ENCODE measurements at places on chromosomes 4 and X.

DNA sequence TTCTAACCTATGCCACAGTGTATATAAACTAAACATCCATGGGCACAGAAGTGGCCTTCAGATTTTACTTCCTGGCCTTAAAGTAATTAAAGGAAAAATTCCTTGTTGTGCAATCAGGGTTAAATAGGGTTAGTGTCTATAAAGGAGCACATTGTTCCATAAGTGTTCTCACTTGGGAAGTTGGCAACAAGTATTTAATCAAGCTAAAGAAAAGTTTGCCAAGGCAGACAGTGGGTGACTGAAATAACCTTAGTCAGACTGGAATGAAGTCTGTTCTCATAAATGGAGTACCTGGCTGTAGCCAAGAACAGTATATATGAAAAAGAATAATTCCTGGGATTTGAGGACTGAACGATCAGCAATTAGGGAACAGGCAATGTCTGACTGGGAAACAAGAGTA is 213.6 kb downstream of the HTR2C start:
- no peak for DNase-seq

DNA sequence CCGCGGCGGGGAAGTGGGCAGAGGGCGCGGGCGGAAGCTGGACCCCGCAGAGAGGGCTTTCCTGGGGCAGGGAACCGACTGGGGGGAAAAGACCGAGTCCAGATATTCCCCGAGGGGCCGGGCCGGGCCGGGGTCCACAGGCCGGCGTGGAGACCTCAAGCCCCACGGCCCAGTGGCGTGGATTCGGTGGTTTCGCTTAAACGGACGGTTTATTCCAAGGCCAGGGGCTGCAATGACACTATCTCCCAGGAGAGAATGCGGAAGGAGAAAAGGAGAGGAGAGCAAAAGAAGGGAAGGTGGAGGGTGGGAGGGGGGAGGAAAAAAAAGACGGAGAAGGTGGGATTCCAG is 10.8 kb downstream of the ARX start:
- DNase-seq: no peak

- no peak for DNase-seq
Measured at GRCh38 chrX:68937581-68937980, 108.8 kb downstream of the EFNB1 start.

GRCh38 chr4:40750461-40751258 is 905 bp downstream of the NSUN7 start:
- DNase-seq: peak; percentile 16

DNA sequence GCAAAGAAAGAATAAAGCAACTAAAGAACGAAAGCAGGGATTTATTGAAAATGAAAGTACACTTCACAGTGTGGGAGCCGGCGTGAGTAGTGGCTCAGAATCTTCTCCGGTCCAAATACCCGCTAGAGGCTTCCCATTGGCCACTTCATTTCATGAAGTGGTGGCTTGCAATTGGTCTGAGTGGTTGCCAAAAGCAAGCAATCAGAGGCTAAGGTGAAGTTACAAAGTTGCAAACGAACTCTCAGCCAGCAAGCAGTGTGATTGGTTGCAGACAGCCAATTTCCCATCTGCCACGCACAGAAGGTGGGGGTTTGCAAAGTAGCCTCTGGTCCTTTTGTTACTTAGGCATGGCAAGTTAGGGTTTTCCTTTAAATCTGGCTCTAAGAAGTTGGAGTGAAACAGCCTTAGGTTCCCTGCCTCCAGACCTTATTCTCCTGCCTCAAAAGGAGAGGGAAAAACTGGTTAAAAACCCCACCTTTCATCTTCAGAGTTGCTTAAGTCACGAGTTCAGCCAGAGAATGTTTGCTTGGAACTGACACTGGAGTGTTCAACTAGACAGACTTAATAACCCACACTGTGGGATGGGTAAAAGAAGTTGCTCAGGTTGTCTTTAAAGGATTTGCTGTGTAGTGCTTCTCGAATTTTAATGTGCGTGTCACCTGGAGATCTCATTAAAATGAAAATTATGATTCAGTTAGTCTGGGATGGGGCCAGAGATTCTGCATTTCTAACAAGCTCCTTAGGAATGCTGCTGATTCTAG is 6.9 kb upstream of the CLOCK start:
- peak; percentile 75 for DNase-seq

DNA sequence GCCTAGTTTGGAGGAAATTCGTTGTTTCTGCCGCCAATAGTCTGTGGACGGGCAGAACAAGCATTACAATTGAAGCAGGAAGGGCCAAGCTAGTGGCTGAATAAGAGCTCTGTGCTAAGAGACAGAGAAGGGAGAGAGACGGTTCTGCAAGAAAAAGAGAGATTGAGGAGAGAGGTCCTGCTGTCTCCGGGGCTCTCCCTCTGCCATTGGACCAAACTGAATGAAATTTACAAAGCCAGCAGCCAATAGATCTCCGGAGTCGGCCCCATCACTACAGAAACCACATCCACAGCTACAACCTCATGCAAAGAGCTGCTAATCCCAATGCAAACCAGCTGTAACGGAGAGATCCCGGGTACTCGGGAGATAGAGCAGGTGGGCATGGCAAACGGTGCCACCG is at the start of gene NLGN4X:
Gene NLGN4X (minus strand): TSS at position 148 of the 400 bp plus-strand sequence. CDS start 77,401 bp downstream, outside the sequence.
- no peak for DNase-seq

DNA sequence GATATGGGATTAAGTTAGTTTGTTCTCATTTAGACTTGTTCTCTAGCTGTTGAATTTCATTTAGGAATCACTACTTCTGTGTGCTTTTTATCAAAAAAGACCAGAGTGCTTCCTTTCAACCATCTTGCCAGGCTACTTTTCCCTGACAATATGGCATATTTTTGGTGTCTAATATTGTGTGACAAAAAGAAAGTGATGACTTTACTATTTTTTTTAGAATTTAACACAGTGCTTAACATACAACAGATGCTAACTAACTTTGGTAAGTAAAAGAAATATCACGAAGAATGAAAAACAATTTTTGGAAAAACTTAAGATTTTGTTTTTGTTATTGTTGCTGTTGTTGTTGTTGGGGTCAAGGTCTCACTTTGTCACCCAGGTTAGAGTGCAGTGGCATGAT is 462.2 kb upstream of the PABPC4L start:
- DNase-seq: no peak

DNA sequence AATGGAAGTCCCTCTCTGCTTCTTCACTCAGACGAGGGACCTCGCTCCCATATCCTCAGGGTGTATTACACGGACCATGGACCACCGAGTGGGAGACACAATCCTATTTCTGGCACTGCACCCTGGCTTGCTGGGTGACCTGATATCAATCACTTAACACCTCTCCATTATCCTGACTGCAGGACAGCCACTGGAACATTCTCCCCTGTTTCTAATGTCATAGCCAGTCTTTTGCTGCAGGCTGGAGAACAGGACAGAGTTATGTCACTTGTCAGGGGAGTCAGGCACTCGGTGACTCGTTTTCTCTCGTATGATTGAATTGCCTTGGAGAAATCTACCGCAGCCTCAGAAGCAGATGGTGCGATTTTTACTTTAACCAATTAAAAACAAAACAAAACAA is 219.1 kb upstream of the IGFBP7 start:
- DNase-seq: no peak

Measured in Daoy (cell line).